ENCODE measurements at places on chromosomes 2 and 18.

DNA sequence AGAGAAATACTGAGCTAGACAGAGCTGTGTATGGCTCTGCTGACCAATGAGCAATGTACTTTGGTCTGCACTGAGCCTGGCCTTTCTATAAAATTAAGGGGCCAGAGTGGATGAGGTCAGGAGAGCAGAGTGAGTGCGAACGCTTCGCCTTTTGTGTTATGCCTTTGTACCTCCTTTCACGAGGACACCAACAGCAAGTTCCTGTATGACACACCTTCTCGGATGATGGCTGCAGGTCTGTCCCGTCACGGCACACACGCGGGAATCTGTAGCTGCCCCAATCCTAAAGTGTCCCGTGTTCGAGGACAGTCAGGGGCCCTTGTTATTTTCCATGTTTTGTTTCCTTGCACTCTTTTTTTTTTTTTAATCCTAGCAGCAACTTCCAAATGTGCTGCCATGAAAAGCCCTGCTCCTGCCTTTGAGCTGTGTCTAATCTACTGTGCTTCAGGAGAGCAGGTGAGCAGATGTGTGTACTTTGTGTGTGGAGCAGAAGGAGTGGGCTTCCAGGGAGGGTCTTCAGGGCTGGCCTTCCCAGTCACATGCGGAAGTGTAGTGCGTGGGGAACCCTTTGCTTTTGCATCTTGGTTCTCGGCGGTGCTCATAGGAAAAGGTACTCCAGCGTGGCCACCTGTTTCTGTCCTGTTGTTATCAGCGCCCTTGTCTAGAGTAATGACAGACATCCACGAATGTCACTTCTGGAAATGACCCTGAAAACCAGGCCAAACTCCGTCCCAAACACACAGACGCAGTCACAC, 213.2 kb downstream of the NDUFA10 start:
- no peak overlapping the region for H3K27ac ChIP-seq
- H3K27me3 ChIP-seq: no peaks in the 10 kb centered on the region
- H3K36me3 ChIP-seq: no peaks in the 10 kb centered on the region

DNA sequence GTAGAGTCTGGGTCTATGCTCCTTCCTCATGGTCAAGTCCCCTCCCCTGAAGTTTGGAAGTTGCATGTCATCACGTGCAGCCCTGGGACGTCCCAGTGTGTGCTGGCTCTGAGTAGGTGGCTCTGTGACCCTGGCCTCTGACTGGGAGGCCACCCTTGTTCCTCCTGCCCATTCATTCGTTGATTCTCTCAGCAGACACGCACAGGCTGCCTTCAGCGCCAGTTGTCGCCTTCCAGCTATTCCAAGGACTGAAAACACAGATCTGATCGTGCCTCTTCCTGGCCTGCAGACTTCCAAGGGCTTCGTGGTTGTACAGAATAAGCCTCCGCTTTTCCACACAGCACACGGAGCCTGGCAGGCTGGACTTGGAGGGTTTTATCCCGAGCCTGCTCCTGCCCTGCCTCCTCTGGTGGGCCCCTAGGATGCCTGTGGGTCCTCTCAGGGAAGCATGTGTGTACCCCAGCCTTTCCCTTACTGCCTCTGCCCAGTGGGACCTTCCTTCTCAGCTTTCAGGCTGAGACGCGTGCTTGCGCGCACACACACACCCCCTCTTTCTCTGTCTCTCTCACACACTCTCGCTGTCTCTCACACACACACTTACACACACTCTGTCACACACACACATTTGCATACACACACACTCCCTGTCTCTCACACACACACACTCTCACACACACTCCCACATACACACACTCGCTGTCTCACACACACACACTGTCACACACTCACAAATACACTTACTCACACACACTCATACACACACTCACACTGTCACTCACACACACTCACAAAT, 17.7 kb downstream of the SH3BP4 start:
- no peak for DNase-seq
- no peak overlapping the region for H3K27ac ChIP-seq
- H3K27me3 ChIP-seq: no peaks in the 10 kb centered on the region

DNA sequence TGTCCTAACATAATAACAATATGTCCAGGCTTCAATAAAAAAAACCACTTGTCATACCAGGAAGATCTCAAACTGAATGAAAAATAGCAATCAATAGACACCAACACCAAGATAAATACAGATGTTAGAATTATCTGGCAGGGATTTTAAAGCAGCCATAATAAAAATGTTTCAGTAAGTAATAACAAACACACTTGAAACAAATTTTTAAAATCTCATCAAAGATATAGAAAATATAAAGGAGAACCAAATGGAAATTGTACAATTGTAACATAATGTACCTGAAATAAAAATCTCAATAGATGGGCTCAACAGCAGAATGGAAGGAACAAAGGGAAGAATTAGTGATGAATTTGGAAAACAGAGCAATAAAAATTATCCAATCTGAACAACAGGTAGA, 128.1 kb downstream of the LYPD6 start:
- no peak overlapping the region for H3K4me3 ChIP-seq
- no peaks in the 10 kb centered on the region for H3K27me3 ChIP-seq
- no peak for DNase-seq
- H3K27ac ChIP-seq: no peak overlapping the region
- no peaks in the 10 kb centered on the region for H3K36me3 ChIP-seq
- no peaks in the 10 kb centered on the region for H3K4me1 ChIP-seq

DNA sequence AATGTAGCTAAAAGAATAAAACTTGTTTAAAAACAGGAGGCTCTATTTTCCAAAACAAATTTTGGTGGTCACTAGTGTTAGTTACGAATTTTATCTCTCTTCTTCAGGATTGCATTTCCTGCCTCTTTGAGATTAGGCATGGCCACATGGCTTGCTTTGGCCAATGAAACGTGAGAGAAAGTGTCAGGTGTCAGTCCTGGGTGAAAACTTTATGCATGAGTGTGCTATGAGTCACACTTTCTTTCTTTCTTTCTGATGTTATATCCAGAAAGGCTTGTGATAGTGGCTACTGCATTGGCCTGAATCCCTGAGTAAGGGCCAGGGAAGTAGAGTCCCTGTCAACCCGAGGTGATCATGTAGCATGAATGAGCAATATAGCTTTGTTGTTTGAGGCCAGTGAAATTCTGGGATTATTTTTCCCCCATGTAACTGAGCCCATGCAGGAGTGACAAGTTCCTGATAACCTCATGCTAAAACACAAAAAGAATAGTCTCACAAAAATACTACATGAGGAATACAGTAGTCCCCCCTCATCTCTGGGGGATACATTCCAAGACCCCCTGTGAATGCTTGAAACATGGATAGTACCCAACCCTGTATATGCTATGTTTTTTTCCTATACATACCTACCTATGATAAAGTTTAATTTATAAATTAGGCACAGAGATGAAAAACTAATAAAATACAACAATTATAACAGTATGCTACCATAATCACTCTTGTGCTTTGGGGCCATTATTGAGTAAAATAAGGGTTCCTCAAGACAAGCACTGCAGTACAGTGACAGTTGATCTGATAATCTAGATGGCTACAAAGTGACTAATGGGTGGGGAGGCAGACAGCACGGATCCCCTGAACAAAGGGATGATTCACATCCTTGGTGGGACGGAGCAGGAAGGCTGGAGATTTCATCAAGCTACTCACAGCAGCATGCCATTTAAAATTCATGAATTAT, 109.5 kb downstream of the CDC42EP3 start:
- no peaks in the 10 kb centered on the region for H3K27me3 ChIP-seq
- DNase-seq: no peak
- H3K36me3 ChIP-seq: no peaks in the 10 kb centered on the region
- no peaks in the 10 kb centered on the region for H3K4me1 ChIP-seq
- H3K4me3 ChIP-seq: no peak overlapping the region

- H3K36me3 ChIP-seq: no peaks in the 10 kb centered on the region
- no peak for DNase-seq
- no peak overlapping the region for H3K4me3 ChIP-seq
Measured at GRCh38 chr2:31240381-31241365, 6.7 kb downstream of the EHD3 start.

GRCh38 chr2:120685974-120686297, 49.7 kb upstream of the GLI2 start:
- H3K4me1 ChIP-seq: no peaks in the 10 kb centered on the region
- H3K27me3 ChIP-seq: no peaks in the 10 kb centered on the region
- no peak overlapping the region for H3K4me3 ChIP-seq
- no peaks in the 10 kb centered on the region for H3K36me3 ChIP-seq

DNA sequence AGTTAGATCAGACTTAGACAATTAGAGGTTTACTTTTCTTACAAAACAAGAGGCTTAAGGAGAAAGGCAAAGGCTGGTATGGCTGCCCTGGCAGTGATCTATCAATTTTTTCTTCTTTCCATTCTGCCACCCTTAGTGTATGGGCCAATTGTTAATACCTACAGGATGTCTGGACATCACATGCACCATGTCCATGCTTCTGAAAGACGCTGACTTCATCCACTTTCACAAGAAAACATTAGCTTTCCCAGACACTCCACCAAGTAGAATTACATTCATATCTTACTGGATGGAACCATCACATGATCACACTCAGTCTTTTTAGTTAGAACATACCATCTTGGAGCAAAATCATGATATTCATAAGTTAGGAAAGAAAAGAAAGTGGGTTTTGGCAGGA, 120.9 kb downstream of the ARHGAP28 start:
- no peaks in the 10 kb centered on the region for H3K27me3 ChIP-seq
- no peak overlapping the region for H3K4me3 ChIP-seq
- H3K27ac ChIP-seq: no peak overlapping the region
- H3K36me3 ChIP-seq: no peaks in the 10 kb centered on the region

DNA sequence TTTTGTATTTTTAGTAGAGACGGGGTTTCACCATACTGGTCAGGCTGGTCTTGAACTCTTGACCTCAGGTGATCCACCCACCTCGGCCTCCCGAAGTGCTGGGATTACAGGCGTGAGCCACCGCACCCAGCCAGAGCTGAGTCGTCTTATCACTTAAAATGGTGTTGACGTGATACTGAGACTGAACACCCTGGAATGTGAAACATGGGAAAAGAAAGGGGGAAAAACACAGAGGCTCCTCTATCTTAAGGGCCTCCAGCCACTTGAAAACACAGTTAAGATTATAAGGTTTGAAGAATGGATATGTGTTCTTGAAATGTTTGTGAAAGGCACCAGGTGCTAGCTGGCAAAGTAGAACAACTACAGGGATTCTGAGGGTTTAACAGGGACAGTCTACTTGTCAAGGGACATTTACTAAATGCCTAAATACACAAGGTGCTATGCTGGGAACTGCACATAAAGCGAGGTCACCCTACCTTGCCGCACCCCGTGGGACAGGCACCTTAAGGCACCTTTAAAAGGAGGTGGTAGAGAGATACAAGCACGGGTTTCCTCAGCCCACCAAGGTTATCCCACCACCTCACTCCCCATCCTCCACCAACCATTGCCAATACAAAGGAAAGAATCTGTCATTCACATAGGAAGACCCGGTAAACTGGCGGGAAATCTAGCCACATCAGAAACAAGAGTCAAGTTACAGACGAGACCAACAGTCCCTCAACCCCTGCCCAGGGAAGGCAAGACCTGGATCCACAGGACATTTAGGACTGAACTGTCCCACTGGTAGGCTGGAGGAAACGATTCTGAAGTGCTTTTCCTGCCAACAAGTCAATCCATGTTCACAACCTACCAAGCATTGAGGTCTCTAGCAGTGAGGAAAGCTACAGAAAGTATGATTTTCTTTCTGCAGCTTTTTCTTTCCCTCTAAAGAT, 43.4 kb downstream of the STK39 start:
- H3K36me3 ChIP-seq: no peaks in the 10 kb centered on the region
- H3K4me3 ChIP-seq: no peak overlapping the region
- H3K27me3 ChIP-seq: no peaks in the 10 kb centered on the region
- no peaks in the 10 kb centered on the region for H3K4me1 ChIP-seq
- no peak overlapping the region for H3K27ac ChIP-seq
- DNase-seq: no peak

All from effector memory CD4-positive, alpha-beta T cell (primary cell).